ENCODE measurements at places on chromosomes 5 and 9.

DNA sequence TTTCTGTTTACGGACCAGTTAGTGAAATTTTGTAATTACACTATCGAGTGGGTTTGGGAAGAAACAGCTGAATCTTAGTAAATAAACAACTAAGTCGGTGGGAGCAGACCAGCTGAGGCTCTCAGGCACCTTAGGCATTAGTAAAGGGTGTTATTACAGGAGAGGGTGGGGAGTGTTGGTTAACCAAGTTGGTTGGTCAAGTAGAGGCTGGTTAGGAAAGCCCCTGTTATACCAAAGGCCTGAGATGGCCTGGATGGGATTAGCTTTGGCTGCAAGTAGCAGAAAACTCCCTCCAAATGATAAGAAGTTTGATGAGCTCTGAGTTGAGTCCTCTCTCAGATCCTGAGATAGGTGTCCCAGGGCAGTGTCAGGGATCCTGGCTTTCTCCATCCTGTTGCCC, 81.3 kb downstream of the PPARGC1B start:
- no peak for DNase-seq

DNA sequence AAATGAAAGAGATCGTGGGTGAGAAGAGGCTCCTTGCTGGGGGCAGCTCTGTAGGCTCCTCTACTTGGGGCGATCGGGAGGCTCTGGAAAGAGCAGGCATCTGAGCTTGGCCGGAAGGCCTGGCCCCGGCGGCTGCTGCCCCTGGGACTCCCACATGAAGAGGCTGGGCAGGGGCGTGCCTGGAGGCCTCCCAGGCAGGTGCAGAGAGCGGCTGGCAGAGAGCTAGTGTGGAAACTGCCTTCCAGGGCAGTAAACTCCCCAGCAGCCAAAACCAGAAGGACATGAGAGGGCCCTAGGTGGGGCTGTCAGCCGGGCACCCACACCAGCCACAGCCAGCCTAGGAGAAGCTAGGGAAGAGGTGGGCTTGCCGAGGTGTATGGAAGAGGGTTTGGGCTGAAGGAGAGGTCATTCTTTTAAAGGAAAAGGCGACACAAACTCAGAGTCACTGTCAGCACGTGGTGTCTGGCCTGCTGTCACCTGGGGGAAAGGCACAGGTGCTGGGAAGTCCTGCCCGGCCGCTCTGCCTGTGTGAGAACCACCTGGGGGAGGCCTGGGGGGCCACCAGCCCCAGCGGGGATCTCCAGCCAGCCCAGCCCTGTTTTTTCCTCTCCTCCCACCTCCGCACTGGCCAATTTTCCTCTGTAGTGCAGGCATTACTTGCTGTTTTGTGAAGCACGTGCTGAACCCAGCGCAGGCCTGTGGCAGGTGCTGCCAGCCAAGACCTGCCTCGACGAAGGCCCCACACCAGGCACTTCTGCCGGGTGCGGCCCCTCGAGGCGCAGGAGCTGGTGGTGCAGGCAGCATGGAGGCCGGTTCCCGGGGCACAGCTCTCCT, 44.8 kb upstream of the EGFL7 start:
- DNase-seq, result no peak

DNA sequence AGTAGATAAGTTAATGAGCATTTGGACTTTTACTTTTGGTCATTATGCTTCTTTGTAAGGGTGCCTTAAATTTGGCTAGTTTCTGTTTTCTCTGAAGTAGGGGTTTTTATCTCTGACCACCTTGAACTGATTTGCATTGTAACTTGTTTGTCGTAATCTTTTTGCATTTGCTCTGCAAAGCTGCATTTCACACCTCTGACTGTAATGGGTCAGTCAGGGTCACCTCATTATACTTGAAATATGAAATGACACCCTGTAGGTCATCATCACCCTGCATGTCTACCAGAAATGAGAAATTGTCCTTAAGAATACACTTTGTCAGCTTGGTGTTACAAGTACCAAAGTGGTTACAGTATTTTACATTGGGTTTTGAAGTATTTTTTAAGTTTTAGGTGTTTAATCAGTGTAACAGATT, 74.0 kb downstream of the KCNN2 start:
- no peak for DNase-seq

DNA sequence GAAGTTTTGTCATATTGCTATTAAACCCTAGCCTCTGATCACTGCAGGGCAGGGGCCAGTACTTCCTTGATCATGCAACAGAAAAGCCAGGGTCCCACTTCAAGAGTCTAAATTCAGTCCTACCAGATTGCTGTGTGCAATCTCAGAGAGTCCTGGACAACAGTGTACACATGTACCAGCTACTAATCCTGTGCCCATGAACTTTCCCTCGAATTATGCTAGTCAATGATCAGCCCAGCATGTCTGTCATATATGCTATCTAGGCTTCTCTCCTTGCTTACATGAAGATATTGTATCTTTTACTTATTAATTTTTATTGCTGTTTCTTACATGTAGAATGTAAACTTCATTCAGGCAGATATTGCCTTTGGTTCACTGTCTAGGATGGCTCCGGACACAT, 367.0 kb downstream of the NTRK2 start:
- no peak for DNase-seq

DNA sequence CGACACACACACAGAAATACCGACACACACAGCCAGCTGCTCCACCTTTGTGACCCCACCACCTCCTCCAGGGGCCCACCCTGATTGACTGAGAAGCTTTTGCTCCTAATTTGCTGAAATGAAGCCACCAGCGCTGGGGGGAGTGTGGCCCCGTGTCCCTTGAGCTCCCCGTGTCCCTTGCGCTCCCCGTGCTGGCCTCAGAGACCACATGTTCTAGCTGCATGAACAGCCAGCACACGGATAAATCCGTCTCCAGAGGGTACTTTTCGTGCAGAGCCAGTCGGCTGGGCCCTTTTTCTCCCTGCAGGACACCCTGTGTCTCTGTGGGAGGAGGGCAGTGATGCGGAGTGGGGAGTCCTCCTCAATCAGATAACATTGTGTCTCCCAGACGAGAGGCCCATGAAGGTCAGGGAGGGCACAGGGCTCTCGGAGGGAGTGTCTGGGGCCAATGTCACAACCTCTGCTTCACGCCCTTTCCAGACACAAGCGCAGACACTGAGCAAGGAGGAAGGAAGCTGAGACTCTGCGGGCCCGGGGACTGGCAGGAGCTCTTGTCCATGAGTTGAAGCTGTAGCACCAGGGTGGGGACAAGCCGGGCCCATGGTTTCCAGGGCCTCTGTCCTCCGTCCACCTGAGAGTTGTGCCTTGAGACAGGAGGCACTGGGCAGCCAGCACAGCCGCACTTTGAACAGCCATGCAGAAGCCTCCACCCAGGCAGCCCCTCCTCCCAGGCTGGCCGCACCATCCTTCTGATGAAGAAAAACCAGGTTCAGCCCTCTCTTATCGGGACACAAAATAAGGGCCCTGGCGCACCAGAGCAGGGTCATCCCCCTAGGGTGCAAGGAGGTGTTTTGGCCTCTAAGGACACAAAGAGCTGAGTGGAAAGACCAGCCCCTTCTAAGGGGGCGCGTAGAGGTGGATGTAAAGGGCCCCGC, 36.4 kb upstream of the SLC6A19 start:
- DNase-seq, result no peak
